ENCODE measurements at places on chromosomes 2 and 18.

GRCh38 chr2:152548111-152548875, 169.0 kb downstream of the PRPF40A start:
- DNase-seq: no peak

DNA sequence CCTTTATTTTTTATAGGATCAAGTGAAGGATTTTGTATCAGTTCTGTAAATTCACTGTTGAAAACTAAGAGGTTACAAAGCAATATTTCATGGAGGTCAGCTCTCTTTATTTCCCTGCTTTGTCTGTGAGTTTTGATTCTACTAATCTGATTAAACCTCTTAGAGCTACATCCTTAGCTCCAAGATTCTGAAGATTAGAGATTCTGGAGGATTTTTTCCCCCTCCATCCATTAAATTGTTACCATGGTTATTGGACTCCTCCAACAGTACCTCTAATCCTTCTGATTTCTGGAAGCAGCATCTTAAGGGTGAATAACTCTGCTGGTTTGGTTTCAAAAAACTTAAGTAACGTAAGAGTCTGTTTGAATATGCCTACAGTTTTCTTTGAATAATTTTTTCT, 110.0 kb downstream of the TANC1 start:
- DNase-seq: no peak

DNA sequence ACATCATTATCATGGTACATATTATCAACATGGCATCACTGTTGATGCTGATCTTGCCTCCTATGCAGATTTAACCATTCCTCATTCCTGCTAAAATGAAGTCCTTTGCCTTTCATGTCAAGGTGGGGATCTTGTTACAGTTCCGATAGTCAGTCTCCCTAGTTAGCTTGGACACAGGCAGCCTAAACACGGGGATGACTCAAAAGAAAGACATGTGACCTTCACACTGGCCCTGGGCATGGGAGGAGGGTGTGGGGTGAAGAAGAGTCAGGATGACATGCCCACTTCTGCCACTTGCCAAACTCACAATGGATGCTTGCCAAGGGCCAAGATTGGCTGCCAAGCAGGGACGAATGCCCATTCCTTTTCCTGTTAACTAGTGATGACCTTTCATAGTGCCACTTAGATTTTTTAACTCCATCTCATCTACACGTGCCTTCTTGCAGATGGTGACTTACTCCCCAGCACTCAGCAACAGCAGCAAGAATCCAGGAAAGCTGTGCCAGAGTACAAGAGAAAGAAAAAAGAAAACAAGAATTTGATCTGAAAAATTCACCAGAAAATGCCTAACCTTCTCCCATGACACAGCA, 13.9 kb upstream of the SLC1A4 start:
- DNase-seq: no peak

DNA sequence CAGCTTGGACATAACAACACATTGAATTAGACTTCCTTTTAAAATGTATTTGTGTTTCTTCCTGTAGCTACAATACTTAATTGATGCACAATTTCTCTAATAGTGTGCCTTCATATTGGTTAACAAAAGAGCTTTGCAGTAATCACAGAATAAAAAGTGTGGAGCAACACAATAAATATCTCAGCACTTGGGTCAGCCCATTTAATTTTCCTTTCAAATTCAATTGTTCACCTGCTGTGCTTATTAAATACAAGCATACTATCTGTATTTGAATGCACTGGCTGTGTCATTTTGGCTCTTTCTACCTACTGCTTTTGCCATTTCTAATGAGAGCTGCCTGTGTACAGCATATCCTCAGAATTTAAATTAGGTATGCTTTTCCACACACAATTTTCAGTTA, 1641.3 kb upstream of the SLC39A10 start:
- DNase-seq: no peak

- DNase-seq: no peak
These were observed 77.4 kb upstream of the OSR1 start for GRCh38 chr2:19435815-19436214.

- peak; percentile 62 for DNase-seq
These were observed 1.2 kb upstream of the AFTPH start for GRCh38 chr2:64522843-64523428.

DNA sequence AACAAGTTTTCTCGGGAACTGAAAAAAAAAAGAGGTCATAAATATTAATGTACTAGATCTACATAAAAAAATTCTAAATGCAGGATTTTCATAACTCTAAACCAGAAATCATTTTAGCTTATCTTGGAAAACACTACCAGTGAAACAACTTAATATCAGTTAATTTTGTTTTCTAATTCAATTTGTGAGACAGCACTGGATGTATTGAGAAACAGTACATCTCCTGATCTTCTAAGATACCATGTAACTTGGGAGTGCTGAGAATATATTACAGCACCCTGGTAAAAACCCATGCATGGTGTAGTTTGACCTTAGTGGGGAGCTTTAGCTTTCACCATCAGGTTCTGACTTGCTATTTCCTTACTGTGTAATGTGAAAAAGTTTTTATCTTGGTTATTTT, 129.6 kb downstream of the NRXN1 start:
- DNase-seq: no peak

- no peak for DNase-seq
These were observed 1.4 kb downstream of the SOX11 start for GRCh38 chr2:5693287-5694201.

DNA sequence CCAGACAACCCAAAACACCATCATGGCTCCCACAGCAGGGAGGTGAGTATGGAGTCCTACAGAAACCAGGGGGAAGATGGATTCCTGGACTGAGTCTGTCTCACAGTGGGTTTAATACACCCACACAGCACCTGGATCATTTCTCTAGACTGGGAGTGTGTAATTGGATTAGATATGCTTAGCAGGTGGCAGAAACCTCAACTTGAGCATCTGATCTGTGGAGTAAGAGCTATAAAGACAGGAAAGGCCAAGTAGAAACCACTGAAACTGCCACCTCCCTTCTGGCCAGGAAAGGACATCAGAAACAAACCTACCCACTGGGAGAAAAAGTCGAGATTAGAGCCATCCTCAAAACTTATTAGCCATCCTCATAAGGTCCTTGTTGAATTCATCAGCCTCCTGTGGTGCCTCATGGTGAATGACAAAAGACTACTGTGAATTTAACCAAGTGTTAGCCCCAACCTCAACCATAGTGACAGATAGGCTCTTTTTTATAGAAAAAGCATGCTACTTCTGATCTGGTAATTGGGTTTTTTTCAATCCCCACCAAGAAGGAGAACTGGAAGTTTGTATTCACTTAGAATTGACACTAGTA, 28.1 kb upstream of the CHST9 start:
- DNase-seq: no peak

DNA sequence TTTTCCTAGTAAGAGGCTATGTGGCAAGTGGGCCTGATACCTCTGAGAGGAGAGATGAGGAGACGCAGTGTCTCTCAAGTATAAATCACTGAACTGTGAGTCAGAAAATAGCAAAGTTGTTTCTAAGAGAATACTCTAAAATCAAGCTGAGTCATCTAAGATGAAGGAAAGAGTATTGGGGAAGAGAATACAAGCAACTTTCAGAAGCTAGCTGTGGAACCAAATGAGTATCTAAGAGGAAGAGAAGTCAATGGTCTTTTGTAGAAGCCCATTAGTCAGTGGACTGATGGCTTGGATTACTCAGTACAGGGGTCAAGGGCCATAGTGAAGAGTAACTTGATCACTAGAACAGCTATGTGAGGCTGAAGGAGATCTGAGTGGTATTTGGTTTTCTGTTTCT, 2.7 kb upstream of the DCC start:
- no peak for DNase-seq

DNA sequence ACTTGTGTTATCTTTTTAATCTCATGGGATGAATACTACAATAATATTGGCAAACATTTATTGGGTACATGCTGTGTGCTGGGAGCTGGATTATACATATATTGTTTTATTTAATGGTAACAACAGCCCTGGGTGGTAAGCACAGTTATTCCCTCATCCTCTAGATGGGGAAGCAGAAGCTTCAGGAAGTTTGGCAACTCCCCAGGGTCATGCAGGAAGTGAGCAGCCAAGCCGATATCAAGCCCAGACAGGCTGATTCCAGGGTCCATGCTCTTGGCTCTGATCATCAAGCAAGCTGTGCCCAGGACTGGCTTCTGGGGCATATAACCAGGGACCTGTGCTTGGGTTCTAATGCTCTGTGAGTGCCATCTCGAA, 155.8 kb downstream of the ZNF516 start:
- no peak for DNase-seq

DNA sequence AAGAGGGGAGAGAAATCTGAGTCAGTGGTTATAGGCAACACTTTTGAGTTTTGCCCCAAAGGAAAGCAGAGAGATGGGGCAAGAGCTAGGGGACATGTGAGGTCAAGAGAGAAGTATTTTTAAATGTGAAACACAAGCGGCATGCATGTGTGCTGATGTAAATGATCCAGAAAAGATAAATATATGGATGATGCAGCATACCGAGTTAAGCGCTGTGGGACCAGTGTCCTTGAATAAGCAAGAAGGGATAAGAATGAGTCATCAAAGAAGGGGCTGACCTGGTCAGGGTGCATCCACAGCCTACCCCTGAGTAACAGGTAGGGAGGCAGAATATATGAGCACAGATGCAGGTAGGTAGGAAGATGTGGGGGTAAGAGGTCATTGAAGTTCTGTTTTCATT, 180.9 kb downstream of the TRABD2A start:
- no peak for DNase-seq

- peak; percentile 85 for DNase-seq
These were observed 106.3 kb upstream of the CD302 start for GRCh38 chr2:159904127-159904958.

DNA sequence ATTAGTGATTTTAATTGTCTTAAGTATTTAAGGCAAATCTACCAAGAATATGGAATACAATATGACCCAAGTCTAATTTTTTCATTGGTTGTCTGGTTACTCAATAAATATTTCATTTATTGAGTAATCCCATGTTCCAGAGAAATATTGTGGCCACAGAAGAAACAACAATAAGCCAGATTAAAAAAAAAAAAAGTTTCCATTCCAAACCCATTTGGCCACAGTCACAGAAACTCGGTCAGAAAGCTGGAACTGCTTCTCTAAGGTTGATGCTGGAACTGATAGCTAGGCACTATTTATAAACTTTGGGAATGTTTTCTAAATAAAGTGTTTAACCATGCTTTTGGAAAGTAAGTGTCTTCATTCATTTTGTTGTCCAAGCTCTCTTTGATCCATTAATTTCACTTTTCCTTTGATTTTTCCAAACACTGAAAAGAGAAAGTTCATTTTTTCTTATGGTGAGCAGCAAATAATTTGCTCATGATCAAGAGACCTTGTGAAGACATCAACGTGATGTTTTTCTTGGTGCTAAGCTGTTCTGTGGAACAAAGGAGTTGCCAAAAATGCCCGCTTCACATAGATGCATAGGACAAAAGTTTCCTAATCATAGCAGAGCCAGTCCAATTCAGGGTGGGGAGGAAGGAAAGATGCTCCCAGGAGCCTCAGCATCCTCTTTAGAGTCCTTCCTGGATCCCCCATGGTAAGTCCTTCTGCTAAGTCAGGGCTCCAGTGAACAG, 72.1 kb upstream of the CCBE1 start:
- no peak for DNase-seq

- DNase-seq: no peak
These were observed 34.6 kb downstream of the LOXHD1 start for GRCh38 chr18:46622451-46622850.

- no peak for DNase-seq
These were observed 91.9 kb upstream of the CELF4 start for GRCh38 chr18:37657493-37657892.

GRCh38 chr2:190718652-190719526, 70.0 kb downstream of the NAB1 start:
- DNase-seq: peak; percentile 60

- no peak for DNase-seq
These were observed 634 bp downstream of the MTIF2 start for GRCh38 chr2:55268288-55268906.

DNA sequence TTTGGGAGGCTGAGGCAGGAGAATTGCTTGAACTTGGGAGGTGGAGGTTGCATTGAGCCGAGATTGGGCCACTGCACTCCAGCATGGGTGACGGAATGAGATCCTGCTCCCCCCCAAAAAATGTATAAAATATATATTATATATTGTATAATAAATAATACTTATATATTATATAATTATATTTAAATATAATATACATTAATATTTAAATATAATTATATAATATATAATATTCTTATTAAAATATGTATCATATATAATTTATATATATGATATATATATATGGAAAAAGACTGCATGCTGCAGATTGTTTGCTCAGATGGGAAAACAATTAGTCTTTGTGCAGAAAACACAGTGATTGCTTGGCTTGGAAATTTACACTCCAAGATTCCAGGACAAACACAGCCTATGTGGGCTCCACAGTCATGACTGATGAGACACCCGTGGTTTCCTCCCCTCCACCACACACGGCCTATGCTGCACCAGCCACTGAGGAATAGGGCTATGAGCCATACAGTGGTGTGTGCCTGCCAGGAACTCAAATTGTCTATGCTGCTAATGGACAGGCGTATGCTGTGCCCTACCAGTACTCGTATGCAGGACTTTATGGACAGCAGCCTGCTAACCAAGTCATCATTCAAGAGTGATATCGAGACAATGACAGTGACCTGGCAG, 30.0 kb downstream of the PMAIP1 start:
- DNase-seq: no peak

GRCh38 chr2:55856936-55857335, 66.6 kb downstream of the EFEMP1 start:
- no peak for DNase-seq

DNA sequence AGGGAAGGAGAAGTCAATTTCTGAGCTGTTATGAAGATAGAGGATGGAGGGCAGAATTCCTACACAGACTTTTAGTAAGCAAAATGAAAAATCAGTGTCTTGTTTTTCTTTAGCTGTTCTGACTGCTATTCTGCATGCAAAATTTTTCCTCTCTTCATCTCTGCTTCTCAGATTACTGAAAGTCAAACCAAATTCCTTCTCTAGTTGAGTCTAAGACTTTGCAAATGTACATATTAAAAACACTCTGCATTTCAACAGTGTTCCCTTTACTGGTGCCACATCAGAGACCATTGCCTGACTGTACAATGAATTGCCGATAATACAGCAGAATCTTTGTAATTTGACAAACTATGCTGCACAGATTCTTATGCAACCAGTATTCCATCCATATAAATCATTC, 198.8 kb downstream of the EXOC6B start:
- DNase-seq: no peak

GRCh38 chr2:189298481-189298880, 118.9 kb upstream of the COL5A2 start:
- no peak for DNase-seq

All from stimulated activated CD4-positive, alpha-beta T cell treated with anti-CD3 and anti-CD28 coated beads, Interleukin-4, amount 100 ng/mL, for 1 hour (primary cell).